Activated CD8-positive, alpha-beta memory T cell treated with anti-CD3 and anti-CD28 coated beads for 1 hour (primary cell): ENCODE measurements at places on chromosomes 7 and 10.

DNA sequence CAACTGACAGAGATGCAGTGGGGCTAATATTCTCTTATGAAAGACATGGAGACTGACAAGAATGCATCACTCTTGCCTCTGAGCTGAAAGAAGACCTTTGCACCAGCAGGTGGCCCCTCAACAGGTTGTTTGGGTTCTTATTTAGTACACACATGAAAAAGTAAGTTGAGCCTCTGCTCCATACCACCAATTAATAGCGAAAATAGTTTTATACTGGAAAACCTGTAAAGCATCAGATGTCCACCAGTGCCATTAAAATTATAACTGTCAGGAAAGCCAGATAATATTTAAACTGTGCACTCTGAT is 26.3 kb upstream of the FAM13C start:
- DNase-seq, result no peak

DNA sequence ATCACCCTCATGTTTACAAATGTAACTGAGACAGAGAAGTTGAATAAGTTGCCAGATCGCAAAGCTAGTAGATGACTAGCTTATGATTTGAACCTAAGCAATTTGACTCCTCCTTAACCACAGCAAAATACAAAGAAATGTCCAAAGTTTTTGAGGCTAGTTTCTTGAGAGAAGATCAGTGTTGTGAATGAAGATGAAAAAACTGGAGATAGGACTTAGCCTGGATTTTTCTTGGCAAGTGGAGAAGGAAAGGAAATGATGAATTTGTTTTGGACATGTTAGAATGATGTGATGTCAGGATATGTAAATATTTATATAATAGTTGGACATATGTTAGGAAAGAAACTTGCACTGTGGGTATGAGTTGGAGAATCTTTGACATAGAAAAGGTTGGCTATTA is 149.8 kb downstream of the LSMEM1 start:
- DNase-seq, result no peak

DNA sequence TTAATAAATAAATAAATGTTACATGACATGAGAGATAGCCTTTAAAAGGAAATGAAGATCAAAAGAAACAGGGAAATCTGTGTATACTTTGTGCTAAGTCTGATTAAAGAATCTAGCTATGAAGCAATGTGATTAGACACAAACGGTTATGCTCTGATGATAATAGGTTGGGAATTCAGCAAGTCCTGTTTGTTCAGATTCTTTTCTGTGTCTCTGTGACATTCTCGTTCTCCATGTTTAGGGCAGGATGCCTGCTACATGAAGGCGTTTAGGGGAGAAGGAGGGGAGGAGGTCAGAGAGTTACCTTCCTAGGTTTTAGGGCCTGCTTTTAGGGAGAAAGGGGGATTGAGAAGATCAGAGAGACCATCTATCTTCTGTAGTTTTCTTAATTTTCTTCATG is 555.3 kb downstream of the DNAJB9 start:
- no peak for DNase-seq

DNA sequence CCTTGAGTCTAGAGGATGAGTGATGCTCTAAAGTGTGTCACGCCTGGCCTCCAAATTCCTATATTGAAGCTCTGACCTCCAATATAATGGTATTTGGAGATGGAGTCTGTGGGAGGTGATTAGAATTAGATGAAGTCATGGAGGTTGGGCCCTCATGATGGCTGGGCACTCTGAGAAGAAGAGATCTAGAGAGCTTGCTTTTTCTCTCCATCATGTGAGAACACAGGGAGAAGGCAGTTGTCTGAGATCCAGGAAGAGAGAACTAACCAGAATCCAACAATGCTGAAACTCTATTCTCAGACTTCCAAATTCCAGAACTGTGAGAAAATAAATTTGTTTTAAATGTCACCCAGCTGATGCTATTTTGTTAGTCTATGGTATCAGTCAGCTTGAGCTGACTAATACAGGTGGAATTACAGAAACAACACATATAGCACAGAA is 15.1 kb downstream of the RNF216 start:
- no peak for DNase-seq

GRCh38 chr10:90126256-90126595 is 424.8 kb downstream of the KIF20B start:
- no peak for DNase-seq

GRCh38 chr10:21929070-21929469 is 74.5 kb downstream of the DNAJC1 start:
- no peak for DNase-seq

DNA sequence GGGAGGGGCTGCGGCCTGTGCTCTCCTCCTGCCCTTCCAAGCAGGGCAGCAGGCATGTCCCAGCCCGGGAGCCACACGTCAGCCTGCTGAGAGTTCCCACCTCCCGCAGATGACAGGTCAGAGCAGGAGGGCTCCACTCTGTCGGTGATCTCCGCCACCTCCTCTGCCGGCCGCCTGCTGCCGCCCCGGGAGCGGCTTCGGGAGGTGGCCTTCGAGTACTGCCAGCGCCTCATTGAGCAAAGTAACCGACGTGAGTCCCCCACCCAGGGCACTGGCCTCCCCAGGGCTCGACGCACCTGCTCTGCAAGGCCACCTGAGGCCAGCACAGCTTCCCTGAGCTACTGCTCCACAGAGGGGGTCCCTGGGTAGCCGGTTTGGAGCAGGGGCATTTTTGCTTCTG is 9.4 kb downstream of the AP5Z1 start:
- no peak for DNase-seq

GRCh38 chr10:132710746-132711612 is 75.0 kb downstream of the NKX6-2 start:
- no peak for DNase-seq
